ENCODE measurements at places on chromosomes 5 and 9.

- no peak for DNase-seq
These were observed 13.7 kb upstream of the ADAMTS16 start for GRCh38 chr5:5126444-5126843.

DNA sequence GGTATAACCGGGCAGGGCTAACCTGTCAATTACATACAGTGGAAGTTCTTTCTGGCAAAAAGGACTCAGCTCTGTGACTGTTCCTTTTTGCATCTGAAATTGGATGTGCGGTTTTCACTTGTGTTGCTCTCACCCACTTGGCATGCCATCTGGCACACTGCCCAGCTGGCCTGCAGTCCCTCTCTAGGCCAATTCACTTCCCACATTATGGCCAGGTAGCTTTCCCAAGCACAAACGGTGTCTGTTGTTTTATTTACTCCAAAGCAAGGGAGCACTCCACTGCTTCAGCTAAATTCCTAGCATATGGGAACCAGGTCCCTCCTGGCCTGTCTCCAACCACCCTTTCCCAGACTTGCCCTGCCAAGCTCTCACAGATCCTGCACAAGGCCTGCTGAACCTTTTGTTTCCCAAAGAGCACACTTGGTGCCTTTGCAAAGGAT, 132.5 kb downstream of the SEMA6A start:
- DNase-seq: no peak

DNA sequence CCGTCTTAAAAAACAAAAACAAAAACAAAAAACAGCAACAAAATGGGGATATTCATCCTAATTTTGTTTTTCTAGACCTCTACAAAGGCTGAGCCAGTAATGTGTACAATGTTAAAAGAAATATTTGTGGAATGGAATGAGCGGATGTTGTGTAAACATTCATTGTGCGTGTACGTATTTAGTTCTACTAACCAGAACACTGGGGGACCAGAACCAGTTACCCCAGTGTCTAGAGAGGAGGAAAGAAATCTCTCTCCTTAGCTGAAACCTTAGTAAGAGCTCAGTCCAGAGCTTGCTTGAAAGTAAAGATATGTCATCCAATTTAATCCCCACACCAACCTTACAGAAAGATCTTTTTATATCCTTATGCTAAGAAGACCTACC, 106.7 kb upstream of the CPEB4 start:
- DNase-seq: no peak

GRCh38 chr5:31698673-31699072, 59.7 kb downstream of the PDZD2 start:
- DNase-seq: no peak

DNA sequence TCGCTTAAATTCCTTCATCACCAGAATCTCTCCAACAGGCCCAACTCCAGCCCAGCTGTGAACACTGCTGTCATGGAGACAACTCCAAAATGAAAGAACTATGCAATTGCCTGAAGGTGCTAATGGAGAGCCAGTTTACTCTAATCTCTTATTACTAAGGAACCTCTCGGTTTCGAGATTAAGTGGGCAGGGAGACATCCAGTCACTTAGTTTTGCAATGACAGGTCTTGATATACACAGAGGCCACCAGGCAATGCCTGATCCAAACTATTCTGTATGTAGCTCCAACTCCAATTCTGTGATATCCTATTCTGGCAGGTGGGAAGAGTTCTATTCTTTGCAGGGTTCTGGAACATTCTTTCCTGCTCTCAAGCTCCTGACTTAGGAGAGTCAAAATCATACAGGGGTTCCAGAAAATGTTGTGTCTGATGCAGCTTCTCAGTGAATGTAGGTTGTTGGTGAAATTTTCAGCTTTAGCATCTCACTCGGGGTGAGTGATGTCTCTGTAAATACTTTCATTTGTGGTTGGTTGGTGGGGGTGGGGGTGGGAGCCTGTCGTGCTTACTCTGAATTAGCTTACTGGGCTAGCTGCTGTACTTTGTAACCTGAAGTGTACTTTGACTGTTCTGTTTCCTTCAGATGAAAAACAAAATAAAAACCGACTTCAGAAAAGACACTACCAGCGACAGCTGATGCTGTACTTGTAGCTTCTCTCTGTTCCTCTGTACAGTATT, 170.9 kb downstream of the PALM2AKAP2 start:
- no peak for DNase-seq

DNA sequence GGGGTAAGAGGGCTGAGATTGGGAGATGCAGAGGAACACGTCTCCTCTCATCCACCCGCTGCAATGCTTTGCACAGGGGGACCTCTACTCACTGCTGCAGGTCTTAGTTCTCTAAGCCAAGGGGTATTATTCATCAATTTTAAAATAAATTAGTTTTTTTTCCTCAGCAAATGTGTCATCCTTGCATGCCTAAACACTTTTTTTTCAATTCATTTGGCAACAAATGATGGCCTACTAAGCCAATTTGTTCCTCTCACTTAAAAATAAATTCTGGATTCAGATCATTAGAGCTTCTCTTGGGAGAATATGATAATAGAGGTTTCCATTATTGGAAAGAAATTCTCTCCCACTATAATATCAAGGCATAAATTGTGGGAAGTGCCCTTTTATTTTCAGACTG, 338.3 kb downstream of the IRX1 start:
- no peak for DNase-seq

GRCh38 chr9:129011170-129011569, 17.0 kb downstream of the SH3GLB2 start:
- DNase-seq: no peak

DNA sequence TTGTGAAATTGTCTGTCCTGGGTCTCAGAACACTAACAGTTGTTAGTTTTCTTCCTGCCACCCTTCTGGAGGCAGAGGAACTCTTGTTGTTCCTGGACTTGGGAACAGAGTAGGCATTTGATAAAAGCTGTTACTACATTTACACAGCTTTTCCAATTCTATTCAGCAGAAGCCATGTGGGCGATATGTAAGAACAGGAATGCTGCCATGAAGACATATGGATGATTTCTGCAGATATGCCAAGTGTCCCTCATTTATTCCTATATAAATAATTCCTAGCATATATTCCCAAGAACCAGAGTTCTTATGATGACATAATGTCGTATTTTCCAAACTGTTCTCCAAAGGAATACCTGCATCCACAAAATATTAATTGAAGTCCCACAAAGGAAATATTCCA, 135.9 kb upstream of the DAB2 start:
- no peak for DNase-seq

DNA sequence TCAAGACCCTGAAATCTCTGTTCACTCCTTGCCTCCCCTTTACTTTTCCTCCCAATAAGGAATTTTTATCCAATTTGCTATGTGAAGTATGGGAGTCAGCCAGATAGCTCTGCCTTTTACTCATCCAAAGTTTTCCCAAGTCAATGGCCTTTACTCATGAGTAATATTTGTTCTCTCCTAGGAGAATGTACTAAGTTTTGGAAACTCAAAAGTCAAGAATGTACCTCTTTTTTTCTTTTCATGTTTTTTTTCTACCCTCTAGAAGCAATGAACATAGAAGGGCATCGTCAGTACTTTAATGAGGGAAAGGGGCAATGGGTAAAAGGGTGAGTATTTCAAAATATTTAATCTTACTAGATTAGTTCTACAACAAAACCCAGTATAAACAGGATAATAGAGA, 140.2 kb upstream of the SGCD start:
- peak; percentile 44 for DNase-seq

GRCh38 chr5:132301344-132302271, 7.4 kb downstream of the SLC22A4 start:
- no peak for DNase-seq

GRCh38 chr9:131254626-131255025, 21.7 kb downstream of the FAM78A start:
- DNase-seq: no peak

GRCh38 chr5:169333518-169333917, 32.6 kb upstream of the SLIT3 start:
- no peak for DNase-seq

- no peak for DNase-seq
These were observed 35.3 kb upstream of the KCNV2 start for GRCh38 chr9:2681981-2682380.

- DNase-seq: no peak
These were observed 152.2 kb downstream of the PSAT1 start for GRCh38 chr9:78448960-78449673.

- no peak for DNase-seq
These were observed 6.1 kb upstream of the DPM2 start for GRCh38 chr9:127943731-127944144.

DNA sequence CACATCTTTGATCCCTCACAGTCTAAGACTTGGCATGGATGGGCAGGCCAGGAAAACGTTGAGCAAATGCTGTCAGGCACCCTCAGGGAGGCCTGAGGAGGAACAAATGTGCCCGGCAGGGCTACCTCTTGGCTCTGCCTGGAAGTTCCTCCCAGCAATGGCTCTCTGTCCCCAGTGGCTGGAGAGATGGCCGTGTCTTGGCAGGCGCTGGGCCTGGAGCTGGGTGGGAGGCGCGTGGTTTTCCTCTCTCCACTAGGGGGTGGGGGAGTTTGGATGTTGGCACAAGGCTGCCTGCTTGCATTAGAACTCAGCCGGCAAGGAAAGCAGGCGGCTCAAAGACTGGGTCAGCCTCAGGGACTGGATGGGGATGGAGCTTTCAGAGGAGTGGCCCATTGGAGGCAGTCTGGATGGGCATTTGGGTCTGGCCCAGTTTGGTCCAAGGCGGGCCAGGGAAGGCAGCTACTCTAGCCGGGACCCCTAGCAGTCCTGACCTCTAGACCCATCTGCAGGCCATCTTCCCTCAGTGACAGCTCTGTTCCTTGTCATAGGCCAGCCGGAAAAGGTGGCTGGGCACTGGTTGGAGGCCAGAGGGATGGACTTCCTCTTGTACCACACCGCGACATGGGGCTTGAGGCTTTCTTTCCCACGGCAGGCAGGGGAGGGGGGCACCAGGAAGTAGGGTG, 68.2 kb upstream of the STC2 start:
- no peak for DNase-seq

GRCh38 chr5:147190331-147190730, 44.5 kb upstream of the STK32A start:
- DNase-seq: no peak

DNA sequence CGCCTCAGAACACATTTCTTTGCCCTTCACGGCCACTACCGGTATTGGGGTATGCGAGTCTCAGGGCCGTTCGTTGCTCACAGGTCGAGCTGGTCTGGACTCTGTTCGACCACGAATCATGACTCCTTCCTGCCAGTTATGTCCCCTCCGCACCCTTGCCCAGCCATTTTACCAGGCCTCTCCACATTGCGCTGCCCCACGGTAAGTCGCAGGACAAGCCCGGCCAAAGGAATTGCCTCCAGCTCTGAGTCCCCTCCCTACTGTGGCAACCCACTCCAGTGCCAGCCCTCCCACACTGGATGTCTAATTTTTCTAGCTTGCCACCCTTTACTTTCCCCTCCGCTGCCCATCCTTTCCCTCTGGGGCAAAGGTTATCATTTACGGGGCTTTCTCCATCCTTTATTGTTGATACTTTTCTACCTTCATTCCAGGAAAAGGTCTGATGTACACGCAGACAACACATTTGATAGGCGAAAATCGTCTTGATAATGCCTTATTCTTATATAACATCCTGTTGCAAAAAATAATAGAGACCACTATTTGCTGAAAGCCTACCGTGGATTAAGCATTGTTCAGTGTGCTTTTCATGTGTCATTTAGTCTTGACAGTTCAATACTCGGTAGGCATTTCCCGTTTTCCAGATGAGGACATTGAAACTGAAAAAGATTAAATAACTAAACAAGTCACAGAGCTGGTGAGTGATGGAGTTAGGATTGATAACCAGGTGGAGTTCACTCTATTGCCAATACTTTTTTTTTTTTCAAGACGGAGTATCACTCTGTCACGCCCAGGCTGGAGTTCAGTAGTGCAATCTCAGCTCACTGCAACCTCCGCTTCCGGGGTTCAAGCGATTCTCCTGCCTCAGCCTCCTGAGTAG, 958 bp upstream of the HSPA5 start:
- no peak for DNase-seq

- DNase-seq: no peak
These were observed 928 bp downstream of the RPL7A start for GRCh38 chr9:133348718-133349573.

- no peak for DNase-seq
These were observed 2.6 kb upstream of the CPEB4 start for GRCh38 chr5:173885475-173886010.

GRCh38 chr5:81310402-81311063, 9.1 kb downstream of the ZCCHC9 start:
- DNase-seq: no peak

DNA sequence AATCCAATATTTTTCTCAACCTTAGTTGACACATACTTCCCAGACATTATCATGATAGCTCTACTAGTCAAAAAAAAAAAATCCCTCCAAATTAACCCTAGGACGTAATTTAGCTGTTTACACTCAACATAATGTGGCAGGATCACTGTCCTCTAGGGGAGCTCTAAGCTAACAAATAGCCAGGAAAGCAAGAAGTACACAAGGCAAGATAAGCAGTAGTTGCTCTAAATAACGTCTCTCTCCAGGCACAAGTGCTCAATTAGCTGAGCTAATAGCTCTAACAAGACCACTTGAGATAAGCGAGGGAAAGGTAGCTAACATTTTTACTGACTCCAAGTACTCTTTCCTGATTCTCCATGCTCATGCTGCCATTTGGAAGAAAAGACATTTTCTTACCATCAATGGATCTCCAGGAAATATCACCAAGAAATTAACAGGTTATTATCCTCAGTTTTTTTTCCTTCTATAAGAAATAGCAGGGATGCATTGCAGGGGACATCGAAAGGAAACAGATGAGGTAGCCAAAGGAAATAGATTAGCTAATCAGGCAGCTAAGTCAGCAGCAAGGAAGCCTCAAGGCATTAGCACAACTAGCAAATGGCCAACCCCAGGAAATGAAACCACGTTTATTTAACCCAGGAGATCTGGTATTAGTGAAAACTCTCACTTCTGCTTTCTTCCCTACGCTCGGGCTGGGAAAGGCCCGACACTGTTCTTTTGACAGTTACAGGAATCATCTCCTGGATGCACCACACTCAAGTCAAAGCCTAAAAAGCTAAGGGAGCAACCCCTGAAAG, 614.1 kb downstream of the PTPRD start:
- no peak for DNase-seq

DNA sequence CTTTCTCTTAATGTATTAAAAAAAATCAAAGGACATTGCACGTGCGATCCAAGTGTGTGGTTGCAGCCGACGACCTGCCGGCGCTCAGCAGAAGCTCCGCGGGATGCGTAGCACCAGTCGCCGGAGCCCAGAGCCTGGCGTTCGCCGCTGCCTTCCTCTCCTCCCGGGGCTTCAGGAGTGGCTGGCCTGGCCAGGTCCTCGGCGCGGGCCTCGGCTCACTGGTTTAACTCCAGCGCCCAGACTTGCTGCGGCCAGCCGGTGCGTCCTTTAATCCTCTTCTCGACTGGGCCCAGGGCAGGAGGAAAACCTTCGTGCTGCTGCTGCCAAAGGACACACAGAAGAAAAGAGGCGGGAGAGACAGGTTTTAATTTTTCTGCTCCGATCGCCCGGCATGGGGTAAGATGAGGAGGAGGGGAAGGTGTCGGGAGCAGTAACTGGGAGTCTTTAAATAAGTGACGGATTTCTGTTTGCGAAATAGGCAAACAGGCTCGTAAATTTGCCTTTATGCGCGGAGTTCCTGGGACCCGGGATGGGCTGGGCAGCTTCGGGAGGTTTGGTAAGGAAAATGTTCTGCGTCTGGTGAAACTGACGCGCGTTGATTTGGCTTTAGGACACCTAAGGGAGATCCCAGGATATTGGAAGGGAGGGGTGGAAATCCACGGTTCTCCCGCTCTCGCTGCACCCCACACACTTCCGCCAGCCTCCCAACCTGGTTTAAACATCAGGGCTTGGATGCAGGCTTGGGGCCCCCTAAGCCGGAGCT, 2.3 kb downstream of the HAND1 start:
- DNase-seq: no peak
